ENCODE measurements at places on chromosomes 1 and 21. TPM values are rescaled to one million over a fixed set of nuclear protein-coding genes. Genes with fewer than 3 reads are reported as not detected.

The VANGL2 gene
- total RNA-seq: 0.05 TPM

The TNFSF4 gene
- total RNA-seq: 2.7 TPM

The TMOD4 gene
- total RNA-seq: 0.56 TPM

- no peak for DNase-seq
Observed at GRCh38 chr1:119648620-119649004, 546 bp upstream of the ZNF697 start.

DNA sequence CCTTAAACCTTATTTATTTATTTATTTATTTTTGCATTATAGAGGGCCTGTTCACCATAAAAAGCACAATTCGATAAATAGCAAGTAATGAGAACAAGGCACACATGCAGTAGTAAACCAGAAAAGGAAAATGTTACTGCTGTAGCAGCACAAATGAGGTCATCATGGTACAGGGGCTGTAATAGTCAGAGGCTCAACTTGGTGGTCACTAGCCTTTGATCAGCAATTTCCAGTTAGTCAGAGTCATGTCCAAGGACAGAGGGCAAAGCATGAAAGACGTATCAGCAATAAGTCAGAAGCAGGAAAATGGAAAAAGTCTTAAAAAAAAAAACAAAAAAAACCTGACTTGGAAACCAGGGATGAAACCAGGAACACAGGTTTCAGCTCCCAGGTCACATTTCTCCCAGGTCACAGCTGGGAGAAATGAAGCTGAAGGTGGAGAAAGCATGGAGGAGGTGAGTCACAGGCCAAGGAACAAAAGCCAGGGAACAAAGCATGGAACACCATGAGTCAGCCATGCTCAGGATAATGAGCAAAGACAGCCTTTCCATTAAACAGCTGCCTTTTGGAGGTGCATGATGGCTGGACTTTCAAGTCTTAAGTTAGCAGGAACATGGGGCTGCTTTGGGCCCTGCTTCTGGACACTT lies 556.3 kb downstream of the LTN1 start:
- DNase-seq: peak; percentile 78

DNA sequence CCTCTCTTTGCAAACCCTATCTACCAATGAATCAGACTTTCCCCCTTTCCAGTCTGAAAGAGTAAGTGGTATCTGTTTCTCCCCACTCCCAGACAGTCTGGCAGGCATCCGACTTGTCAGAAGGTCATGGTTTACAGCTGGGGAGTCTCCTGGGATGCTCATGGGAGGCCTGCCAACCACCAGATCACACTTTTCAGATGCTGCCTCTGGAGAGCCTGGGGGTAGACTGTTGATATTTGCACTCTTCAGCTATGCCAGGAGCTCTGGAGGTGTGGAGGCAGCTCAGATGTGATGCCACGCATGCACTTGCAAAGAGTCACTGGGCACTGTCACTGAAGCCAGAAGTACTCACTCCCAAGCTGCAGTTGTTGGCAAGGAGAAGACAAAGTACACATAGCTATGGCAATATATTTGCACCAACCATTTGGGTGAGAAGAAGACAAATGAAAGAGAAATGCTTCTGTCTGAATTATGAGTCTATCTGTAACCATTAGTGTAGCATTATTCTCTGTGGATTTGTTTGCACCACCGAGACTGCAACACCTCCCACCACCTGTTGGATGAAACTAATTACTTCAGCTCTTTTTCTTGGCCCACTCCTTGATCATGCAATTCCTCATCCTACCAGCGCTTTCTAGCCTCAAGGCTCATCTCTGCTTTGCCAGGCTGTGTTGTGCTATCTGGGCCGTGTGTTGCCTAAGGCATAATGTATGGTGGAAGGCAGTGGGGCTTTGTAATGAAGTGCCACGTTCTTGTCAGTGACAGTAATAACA lies 133.0 kb upstream of the SPAG17 start:
- no peak for DNase-seq

DNA sequence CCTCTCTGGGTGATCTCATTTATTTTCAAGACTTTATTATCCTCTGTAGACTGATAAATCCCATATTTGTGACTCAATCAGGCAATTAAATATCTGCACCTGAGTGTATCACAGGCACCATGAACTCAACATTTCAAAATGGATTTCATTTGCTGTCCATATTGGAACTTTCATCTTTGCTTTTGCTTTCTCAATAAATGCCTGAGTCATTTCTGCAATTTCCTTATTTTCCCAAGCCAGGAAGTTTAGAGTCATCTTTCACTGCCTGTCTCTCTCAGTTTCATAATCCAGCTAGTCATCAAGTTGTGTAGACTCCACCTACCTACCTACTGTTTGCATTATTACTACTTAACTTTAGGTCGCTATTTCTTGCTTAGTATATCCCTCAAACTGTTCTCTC lies 540.9 kb downstream of the LMO4 start:
- DNase-seq: peak; percentile 13

GRCh38 chr1:203450001-203450400 lies 25.6 kb upstream of the PRELP start:
- no peak for DNase-seq

- peak; percentile 33 for DNase-seq
Observed at GRCh38 chr21:28257276-28257675, 735.4 kb downstream of the LTN1 start.

DNA sequence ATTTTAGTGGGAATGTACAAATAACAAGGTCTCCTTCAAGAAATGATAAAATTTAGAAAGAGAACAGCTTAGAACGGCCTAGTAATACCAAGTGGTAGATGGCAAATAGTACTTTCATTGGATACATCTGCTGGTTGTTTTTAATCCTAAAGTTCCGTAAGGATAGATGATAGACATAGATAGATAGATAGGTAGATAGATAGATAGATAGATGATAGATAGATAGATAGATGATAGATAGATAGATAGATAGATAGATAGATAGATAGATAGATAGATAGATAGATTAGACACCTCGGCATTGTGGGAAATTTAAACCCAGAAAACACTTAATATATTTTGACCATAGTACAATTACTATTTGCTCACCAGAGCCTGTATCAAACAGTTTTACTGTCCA lies 288.5 kb downstream of the TPR start:
- DNase-seq: no peak

DNA sequence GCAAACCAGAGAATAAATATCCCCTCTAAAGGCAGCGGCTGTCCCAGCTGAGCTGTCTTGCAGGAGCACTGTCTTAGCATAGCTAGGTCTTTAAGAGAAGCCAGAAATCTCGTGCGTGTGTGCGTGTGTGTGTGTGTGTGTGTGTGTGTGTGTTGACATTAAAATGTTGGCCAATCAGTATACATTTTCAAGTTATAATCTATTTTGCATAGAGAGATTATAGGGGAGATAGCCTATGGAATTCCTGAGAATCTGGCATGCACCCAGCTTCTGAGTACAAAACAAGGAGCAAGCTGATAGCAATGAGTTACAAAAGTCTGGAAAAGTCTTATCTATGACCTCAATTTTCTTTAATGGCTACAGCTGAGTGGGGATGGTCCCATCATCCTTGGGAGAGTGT lies 17.7 kb downstream of the METTL13 start:
- DNase-seq: no peak

GRCh38 chr1:36555041-36555440 lies 72.3 kb upstream of the CSF3R start:
- no peak for DNase-seq

- no peak for DNase-seq
Observed at GRCh38 chr1:227798078-227798802, 17.2 kb upstream of the PRSS38 start.

DNA sequence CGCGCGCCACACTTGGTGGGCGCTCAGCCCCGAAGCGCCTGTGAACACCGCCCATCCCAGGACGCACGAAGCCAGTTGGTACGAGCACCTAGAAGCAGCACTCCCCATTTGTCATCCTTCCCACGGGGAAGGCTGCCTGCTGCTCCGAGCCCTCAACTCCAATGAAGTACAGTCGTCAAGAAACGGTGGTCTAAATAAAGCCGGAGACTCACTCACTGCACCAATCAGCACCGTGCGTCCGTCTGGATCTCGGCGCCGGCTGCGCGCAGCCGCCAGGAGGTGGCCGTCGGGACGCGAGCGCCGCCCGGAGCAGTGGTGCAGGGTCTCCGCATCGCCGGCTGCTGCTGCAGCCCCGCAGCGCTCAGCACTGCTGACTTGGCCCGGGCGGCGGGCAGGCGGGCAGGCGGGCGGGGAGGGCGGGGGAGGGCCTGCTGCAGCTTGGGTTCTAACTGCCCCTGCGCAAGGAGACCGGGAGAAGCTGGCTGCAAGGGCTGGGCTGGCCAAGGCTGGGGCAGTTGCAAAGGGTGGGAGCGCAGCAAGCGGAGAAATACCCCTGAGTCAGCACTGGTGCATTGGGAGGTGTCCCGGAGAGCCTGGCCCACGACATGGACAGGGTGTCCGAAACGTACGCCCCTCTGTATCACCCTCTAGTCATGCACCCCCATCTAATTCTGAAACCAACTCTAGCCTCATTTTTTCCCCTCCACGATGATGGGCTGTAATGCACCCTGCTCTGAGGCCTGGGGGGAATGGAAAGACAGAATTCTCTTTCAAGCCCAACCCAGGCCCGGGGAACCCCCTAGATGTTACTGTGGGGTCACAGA lies 35.8 kb upstream of the H6PD start:
- DNase-seq: peak; percentile 69

DNA sequence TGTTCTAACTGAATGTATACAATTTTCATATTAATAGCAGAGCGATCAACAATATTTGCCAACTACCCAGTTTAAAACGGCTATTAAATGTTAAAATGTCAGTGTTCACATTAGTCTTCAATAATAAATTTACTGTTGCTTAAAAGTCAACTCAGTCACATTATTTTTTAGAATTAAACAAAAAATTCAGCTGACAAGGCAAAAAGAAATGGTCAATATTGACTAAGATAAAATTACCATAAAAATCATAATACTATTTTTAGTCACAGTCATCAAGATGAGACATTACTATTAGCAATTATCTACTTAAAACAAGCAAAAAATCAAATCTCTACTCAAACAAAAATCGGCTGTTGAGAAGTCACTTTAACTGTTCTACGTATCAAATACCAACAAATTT lies 1.5 kb downstream of the ANKRD13C start:
- no peak for DNase-seq

Measured in dermis blood vessel endothelial cell (primary cell).